Stimulated activated CD8-positive, alpha-beta memory T cell treated with anti-CD3 and anti-CD28 coated beads, Interleukin-7, amount 100 ng/mL, for 1 hour (primary cell): ENCODE measurements at places on chromosomes 1 and 21.

- DNase-seq: no peak
These were observed 387.9 kb downstream of the NUF2 start for GRCh38 chr1:163709636-163710035.

- no peak for DNase-seq
These were observed 78.1 kb downstream of the DHRS3 start for GRCh38 chr1:12539705-12540579.

GRCh38 chr21:41836166-41837015 lies 42.8 kb downstream of the PRDM15 start:
- no peak for DNase-seq

GRCh38 chr1:65527707-65528503 lies 107.4 kb downstream of the LEPR start:
- no peak for DNase-seq

DNA sequence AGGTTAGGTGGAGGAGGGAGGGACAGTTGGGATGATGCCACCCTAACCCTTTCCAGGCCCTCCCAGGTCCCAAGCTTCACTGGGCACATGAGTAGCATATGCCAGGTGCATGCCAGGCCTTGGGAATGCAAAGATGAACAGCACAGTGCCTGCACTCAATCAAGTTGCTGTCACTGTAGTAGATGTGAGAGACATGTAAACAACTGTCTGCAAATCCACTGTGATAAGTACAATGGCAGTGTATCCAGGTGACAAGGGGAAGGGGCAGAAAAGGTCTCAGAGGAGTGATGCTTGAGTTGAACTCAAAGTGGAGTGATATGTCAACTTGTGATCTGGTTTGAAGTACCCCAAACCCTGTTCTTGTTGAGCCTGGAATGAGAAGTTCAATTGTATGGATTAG lies 49.5 kb upstream of the LRRN2 start:
- no peak for DNase-seq

DNA sequence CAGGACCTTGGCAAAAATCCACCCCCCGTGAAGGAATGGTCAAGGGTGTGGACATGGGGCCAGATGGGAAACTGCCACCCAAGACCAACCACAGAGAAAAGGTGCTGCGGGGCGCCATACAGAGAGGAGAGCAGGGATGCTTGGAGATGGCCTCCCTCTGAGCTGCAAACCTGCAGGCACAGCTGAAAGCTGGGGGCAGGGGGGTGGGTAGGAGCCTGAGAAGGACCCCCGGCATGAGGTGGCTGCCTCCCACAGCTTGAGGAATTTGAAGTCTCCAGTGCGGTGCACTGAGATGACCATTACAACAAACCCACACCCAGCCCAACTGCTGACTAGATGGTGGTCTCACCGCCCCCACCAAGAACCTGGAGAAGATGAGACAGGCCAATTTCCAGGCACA lies 84.8 kb downstream of the WDR4 start:
- DNase-seq: no peak

GRCh38 chr1:205645519-205645918 lies 13.7 kb upstream of the ELK4 start:
- no peak for DNase-seq
